ENCODE measurements at places on chromosomes 7 and 10. TPM values are rescaled to one million over a fixed set of nuclear protein-coding genes. Genes with fewer than 3 reads are reported as not detected.

The PNLIPRP2 gene
- total RNA-seq = not detected

The INPP5A gene
- total RNA-seq = 84.0 TPM

The ENO4 gene
- total RNA-seq = 3.9 TPM

The PIK3AP1 gene
- total RNA-seq = 9.7 TPM

The ACTL6B gene
- total RNA-seq = 90.4 TPM

The GPR141 gene
- not detected for total RNA-seq

The MYH16 gene
- total RNA-seq = not detected

The TMEM168 gene
- 28.1 TPM for total RNA-seq

The PDK4 gene
- 8.3 TPM for total RNA-seq

The INHBA gene
- total RNA-seq = 12.7 TPM

The GNAI1 gene
- total RNA-seq = 94.1 TPM

The PALS2 gene
- total RNA-seq = 150 TPM

The DHX32 gene
- 20.5 TPM for total RNA-seq

The SLC13A1 gene
- not detected for total RNA-seq

The TAC1 gene
- total RNA-seq = 89.5 TPM

The TTYH3 gene
- 44.8 TPM for total RNA-seq

The STAM gene
- 46.1 TPM for total RNA-seq

The LIPF gene
- not detected for total RNA-seq

The ADAM12 gene
- total RNA-seq = 8.8 TPM

The MSMB gene
- total RNA-seq = not detected

The LRIT1 gene
- total RNA-seq = not detected

The DDX56 gene
- total RNA-seq = 39.7 TPM

The LRRC17 gene
- 33.2 TPM for total RNA-seq

The TFAM gene
- 45.9 TPM for total RNA-seq

Data from diencephalon (tissue), 1 donor.